Mesendoderm (in vitro differentiated cells): ENCODE measurements at places on chromosomes 12 and 14.

- DNase-seq, result peak; percentile 83
Observed at GRCh38 chr12:57845478-57846284, 848 bp downstream of the CTDSP2 start.

DNA sequence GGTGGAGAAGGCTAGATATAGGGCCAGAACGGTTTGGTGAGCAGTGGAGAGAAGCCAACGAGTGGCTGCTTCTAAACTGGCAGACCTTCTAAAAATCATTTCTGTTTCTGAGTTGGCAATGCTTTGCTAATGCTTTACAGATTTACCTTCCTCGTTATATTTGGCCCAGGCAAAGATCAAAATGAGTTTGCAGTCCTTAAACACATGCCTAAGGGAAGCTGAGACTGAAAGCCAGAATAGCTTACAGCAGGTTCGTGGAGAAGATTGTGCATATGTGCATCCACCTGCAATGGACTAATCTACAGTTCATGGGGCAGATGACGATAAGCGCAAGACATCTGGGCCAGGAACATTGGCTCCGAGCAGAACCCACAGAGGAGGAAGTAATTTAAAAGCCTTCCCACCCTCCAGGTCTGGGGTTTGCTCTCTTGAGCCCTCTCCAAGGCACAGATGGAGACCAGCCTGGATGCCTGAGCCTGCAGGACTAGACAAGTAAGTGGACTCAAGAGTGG is 99.4 kb downstream of the NINJ2 start:
- no peak for DNase-seq

DNA sequence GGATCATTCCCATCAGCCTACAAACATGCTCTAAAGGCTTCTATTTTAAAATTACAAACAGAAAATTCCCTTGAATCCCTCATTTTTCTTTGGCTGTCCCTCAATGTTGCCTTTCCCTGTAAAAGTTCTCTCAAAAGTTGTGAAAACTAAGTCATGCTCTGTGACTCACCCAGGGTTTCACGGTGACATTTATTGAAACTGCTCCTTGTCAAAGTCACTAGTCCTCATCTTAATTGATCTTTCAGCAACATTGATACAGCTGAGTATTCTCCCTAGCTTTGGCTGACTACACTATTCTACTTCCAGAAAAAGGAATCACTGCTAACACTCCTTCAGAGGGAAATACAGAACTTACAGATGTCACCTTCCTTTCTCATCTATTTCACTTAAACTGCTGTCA is 65.7 kb downstream of the ASCL4 start:
- no peak for DNase-seq

DNA sequence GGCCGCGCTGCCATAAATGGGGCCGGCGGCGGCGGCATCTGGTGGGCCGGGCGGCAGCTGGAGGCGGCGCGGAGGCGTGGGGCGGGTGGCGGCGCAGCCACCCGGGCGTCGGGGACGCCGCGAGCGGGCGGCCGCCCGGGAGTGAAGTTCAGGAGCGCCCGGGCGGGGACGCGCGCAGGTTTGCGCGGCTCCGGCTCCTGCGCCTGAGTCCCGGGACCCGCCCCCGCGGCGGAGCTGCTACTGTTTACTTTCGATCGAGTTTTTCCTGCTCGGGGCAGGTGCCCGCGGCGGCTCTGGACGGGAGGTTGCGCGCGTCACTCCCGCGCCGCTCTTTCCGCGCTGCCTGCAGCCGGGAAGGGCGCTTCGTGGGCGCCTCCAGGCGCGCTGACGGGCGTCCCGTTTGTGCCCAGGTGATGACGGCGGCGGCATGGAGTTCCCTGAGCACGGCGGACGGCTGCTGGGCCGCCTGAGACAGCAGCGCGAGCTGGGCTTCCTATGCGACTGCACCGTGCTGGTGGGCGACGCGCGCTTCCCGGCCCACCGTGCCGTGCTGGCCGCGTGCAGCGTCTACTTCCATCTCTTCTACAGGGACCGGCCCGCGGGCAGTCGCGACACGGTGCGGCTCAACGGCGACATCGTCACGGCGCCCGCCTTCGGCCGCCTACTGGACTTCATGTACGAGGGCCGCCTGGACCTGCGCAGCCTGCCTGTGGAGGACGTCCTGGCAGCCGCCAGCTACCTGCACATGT is at the start of gene ZBTB42:
TSS of gene ZBTB42 (plus strand) at position 331 of the 749 bp plus-strand sequence. CDS start at position 428, 97 bp downstream.
- DNase-seq, result peak; percentile 42
